Nephron progenitor cell (in vitro differentiated cells): ENCODE measurements at places on chromosomes 4 and X.

- DNase-seq: no peak
Observed at GRCh38 chr4:80229590-80229989, 32.3 kb downstream of the PRDM8 start.

GRCh38 chr4:99411041-99411440 lies 24.1 kb downstream of the ADH7 start:
- DNase-seq: no peak

DNA sequence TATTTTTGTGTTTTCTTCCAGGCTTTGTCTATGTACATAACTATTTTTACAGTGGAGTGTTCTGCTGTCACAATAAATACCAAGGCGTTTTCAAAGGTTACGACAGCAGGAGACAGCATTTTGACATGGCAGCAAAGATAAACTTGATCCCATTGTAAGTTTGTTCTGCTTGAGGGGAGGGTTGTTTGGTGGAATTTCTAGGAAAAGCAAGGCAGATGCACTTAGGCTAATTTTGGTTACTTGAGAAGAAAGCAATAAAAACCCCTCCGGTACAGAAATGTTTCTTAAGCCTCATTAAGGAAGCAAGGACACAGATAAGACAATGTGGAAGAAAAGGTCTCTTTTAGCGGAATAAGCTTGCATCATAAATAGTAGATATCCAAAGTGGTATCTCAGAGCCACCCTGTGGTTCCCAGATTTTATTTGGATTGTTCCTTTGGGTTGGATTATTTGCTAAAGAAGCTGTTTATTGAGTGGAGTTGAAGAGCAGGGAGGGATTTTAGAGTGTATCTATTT lies 54.3 kb downstream of the CLCN5 start:
- DNase-seq: no peak

DNA sequence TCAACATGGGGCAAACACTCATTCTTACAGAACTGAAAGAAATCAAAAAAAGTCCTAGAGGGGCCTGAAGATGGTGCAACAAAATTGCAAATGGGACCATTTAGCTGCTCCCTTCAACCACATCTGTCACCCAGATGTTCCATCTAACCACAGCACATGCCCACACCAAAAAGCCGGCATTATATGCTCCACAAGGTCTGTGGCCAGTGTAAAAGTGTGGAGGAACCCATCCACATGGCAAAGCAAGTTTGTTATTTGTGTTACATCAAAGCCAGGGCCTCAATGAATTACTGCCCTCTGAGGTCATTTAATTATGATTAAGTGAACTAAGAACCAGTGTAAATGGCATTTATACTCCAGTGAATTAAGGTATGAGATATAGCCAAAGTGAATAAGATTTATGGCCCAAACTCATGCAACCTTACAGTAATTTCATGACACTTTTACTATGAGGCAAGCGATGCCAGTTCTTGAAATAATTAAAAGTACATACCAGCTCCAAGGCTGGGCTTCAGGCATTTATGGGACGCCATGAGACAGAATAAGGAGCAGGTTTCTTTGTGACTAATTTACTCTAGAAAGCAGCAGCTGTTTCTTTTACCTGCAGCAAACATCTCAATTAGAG lies 48.7 kb upstream of the FGF16 start:
- no peak for DNase-seq

- no peak for DNase-seq
Observed at GRCh38 chrX:9807355-9808182, 21.3 kb downstream of the SHROOM2 start.

DNA sequence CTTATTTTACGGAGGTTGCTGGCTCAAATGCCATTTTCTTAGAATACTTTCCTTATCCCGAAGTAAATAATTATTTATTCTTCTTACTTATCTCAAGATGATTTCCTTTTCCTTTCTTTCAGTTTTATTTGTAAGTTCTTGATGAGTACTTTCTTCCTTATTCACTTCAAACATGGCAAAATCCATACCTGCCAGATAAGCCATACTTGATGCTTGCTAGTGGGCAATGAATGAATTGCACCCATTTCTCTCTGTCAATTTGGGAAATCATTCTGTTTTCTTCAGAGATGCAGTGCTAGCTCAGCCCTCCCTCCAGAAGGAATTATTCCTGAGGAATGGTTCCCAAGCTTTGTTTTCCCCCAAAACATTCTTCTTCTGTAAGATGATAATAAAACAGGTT lies 598.3 kb downstream of the SPRY1 start:
- DNase-seq: no peak

- DNase-seq: no peak
Observed at GRCh38 chr4:140952717-140953116, 180.6 kb downstream of the RNF150 start.

GRCh38 chr4:110905367-110905766 lies 282.5 kb upstream of the PITX2 start:
- DNase-seq: no peak

DNA sequence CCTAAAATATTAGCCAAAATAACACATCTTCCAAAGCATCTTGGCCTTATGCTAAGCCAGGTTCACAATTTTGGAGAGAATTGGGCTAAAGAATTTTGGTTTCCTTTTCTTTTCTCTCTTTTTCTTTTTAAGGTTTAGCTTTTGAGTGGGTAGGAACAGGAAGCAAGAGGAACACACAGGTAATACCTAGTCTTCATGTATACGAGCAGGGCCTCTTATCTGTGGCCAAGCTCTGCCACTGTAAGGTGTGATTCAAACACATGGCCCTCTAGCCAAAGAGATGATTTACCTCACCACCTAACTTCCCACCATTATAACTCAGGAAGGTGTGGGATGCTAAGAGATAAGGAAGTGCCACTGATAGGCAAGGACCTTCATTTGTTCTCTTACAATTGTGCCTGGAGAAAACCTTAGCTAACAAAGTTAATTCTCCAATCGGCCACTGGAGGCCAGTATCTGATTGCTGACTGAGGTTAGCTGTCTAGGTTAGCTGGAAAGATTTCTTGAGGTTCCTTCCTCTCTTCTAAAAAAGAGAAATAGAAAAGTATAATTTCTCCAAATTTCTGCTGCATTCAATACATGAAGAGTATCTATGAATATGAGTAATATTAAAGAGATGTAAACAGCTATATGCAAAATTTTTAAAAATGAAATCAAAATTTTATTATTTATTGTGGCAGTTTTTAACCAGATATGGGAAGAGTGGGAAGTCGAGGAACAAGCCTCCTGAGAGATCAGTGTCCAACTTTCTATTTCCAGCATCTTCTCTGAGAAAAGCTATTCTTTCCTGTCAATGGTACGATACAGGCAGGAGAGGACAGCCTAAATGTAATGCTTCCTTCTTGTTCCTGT lies 30.1 kb upstream of the BBS7 start:
- peak; percentile 56 for DNase-seq

DNA sequence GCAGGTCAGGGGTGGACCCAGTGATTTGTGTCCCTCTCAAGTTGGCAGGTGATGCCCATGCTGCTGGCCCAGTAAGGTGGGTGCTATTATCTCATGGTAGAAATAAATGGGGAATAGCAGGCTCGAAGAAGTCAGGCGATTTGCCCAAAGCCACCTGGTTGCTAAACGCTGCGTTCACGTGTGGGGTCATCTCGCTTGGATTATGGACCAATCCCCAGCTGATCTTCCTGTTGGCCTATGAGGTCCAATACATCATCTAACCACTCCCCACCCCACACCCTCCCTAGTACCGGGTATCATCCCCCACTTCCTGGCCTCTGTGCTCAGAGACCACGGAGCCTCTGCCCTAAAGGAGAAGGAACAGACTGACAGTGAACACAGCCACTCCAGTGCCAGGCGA lies 18.3 kb upstream of the MSX1 start:
- no peak for DNase-seq

DNA sequence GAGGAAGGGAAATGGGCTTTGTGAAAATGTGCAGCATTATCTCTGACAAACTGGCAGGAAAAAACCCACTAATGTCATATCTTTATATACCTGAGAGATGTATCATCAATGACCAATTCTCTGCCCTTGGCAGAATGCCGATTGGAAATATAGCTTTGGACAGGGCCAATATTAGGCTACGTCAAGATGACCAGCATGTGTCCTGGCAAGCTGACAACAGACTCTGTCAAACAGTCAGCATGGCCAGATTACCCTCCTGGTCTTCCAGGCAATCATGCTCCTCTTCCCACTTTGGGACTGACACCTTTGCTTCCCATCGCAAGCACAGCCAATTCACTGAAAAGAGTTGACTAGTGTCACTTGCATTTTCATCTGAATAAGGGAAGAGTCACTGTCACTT lies 57.0 kb downstream of the SORBS2 start:
- no peak for DNase-seq

GRCh38 chrX:78945186-78945912 lies at the start of gene P2RY10:
Gene P2RY10, plus strand, starts transcription at chrX:78945391. Its CDS starts 15,130 bp downstream, at chrX:78960521.
- DNase-seq: no peak

DNA sequence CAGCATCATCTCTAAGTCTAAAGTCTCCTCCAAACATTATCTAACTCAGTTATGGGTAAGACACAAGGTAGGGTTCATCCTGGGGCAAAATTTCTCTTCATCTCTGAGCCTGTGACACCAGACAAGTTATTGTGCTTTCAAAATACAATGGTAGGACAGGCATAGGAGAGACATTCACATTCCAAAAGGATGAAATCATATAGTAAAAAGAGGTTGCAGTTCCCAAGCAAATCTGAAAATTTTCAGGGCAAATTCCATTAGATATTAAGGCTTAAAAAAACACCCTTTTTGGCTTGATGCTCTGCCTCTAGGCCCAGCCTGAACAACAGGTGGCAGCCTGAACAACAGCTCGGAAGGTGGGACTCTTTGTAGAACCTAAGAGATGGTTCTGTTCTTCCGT lies 448.3 kb upstream of the SLIT2 start:
- no peak for DNase-seq

DNA sequence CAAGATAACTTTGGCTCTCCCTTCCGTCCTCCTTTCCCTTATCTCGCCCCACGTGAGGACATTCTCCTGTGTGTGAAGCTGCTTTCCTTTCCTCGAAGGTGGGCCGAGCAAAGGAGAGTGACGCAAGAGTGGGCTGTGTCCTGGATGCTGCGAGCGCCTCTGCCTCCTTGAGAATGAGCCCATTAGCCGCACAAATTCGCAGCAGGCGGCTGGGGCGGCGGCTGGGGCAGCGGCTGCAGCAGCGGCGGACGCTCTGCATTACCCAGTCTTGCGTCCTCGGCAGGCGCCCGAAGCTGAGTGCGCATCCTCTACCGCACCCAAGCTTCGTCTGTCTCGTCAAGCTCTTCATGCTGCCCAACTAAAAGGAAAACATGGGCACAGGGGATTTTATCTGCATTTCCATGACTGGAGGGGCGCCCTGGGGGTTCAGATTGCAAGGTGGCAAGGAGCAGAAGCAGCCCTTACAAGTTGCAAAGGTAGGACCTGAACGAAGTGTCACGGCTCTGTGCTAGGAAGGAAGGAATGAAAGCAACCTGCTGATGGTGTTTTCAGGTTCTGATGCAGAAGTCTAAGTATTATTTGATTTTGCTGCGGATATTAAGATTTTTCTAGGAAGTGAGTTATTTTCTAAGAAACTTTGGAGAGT lies at the start of gene SYNPO2:
TSS of gene SYNPO2 (plus strand) at position 189 of the 646 bp plus-strand sequence. CDS start at position 372, 183 bp downstream.
- DNase-seq: peak; percentile 77

- DNase-seq: no peak
Observed at GRCh38 chrX:47958761-47959342, 44.9 kb downstream of the ZNF182 start.

DNA sequence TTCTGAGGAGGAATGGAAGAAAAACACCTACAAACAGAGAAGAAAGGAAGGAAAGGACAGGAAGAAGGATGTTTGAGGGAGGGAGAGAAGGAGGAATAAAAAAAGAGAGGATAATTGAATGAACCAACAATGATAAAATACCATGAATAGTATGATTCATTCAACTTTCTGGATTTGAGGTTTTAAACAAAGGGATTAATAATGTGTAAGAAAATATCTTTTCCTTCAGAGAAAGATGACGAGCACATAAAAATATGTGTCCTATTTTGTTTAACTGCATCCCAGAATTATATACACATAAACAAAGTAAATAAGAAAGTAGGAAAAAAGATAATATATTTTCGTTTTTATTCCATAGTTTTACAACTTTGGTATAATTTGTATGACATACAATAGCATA lies 1380.4 kb downstream of the STIM2 start:
- DNase-seq: no peak

- DNase-seq: peak; percentile 64
Observed at GRCh38 chrX:140141444-140142029, 176.2 kb upstream of the CXorf66 start.

DNA sequence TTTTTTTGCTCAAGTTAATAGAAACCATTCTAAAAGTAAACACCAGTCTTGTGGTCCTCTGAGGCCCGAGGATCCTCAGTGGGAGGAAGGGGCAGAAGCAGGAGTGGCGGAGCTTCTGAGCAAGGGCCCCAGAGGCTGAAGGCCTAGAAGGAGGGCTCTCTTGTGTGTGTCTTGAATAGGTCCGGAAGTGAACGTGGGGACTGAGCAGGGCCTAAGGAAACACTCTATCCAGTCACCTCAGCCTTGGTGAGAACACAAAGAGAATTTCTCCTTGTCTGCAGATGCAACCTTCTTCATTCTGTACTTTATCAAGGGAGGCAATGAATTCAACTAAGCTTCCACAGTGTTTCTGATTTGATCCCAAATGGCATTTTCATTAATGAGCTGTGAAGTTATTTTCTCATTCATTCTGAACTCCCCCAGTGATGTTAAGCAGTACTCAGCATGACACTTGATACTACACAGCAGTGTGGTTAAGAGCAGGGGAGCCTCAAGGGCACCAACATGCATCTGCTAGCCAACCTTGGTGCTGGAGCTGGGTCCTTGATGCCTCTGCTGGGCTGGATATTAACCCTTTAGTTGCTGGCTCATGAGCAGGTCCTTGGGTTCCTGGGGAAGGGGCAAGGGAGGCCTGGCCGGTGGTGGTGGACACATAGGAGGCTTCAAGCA lies 64.7 kb downstream of the RBM47 start:
- DNase-seq: no peak

- no peak for DNase-seq
Observed at GRCh38 chrX:80766916-80767315, 42.8 kb downstream of the BRWD3 start.

- peak; percentile 38 for DNase-seq
Observed at GRCh38 chr4:74874753-74875367, 58.1 kb upstream of the PARM1 start.

- DNase-seq: no peak
Observed at GRCh38 chr4:149293046-149293649, 522.5 kb downstream of the IQCM start.

DNA sequence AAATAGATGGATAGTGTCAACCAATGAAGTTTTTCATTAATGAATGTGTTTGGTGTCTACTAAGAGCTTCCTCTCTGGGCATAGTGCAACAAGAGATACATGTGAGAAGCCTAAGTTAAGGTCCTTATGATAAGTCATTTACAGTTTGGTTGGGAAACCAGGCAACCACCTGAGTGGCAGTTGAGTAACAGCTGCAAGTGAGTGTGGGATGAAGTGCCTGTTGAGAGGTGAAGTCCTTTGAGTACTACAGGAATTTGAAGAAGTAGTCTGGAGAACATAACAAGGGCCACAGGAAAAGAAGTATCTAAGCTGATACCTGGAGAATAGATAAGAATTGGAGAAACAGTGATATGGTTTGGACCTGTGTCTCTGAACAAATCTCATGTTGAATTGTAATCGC lies 48.5 kb upstream of the FRMPD4 start:
- DNase-seq: no peak

- DNase-seq: peak; percentile 53
Observed at GRCh38 chrX:65196758-65197360, 220.6 kb upstream of the ZC4H2 start.
